ENCODE measurements at places on chromosomes 4 and X.

GRCh38 chrX:9903146-9903545 is 64.0 kb upstream of the CLDN34 start:
- no peak for DNase-seq

GRCh38 chr4:8910100-8910821 is 38.6 kb upstream of the HMX1 start:
- DNase-seq = peak; percentile 6

DNA sequence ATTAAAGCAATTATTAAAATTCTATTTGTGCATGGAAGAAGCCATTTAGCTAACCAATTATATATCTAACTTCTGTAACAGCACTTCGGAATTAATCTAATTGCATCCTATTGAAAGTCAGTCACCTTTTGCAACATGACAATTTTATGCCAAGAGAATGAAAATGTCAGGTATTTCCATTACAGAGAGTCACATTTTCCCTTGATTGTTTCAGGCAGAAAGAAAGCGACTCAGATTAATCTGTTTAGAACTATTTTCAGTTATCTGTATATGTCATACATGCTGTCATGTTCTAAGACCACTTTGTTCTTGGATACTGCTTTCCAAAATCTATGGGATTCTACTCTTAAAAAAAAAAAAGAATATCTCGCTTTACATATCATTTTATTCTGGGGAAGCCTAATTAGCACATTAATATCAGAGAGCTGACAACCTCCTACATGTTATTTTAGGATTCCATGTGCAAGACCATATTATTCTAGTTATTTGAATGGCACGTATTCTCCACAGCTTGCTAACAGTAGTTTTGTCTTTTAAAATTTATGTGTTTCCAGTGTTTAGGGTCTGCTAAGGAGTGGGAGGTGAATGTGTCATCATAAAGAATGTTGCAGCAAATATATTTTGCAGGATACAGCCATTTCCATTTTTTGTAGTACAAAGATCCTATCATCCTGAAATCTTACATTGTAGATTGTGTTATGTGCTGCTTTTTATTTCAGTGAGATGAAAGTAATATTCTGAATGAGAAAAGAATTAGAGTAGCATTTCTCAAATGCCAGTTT is 31.7 kb downstream of the GALNT7 start:
- no peak for DNase-seq

- peak; percentile 7 for DNase-seq
Observed at GRCh38 chrX:15903186-15903681, 48.6 kb upstream of the AP1S2 start.

GRCh38 chr4:19195696-19196095 is 1056.0 kb upstream of the SLIT2 start:
- no peak for DNase-seq

- DNase-seq = peak; percentile 6
Observed at GRCh38 chrX:3815896-3816664, 102.6 kb upstream of the PRKX start.

GRCh38 chr4:153499005-153499404 is 32.8 kb downstream of the TMEM131L start:
- DNase-seq = no peak

DNA sequence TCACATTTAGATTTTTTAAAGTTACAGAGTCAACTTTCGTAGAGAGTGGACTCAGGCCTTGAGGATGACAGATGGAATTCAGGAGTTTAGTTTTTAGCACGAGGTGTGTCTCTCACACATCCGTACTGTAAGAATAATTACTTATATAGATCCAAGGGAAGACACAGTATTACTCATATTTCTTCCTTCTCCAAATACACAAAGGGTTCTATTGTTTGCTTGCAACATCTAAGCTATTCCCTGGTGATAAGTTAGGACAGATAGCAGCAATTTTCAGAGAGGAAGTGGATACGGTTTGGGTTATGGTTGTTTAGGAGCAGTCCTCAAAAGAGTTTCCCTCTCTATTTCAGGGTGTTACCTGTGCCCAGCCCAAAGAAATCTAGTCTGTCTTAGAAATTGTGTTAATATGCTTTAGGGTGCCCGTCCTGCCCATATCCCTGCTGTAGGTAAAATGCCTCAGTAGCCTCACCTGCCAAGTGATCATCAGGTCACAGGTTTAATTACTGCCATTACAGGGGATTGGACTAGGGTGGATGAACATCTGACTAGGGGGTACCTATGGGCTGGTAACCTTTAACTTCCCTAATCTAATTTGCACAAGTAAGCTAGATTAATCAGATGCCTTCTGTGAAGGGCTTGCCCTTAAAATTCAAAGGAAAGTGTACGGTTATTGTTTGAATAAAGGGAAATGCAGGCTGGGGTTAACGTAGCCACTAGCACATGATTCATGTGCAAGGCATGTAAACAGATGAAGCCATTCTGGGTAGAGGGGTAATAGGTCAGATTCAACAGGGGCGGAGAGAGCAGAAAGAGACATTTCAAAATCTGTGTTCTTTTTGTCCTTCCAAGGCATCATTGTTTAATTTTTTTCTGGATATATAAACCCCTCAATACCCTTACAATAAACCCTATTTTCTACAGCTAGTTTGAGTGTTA is 8.7 kb upstream of the PPP3CA start:
- DNase-seq = no peak

DNA sequence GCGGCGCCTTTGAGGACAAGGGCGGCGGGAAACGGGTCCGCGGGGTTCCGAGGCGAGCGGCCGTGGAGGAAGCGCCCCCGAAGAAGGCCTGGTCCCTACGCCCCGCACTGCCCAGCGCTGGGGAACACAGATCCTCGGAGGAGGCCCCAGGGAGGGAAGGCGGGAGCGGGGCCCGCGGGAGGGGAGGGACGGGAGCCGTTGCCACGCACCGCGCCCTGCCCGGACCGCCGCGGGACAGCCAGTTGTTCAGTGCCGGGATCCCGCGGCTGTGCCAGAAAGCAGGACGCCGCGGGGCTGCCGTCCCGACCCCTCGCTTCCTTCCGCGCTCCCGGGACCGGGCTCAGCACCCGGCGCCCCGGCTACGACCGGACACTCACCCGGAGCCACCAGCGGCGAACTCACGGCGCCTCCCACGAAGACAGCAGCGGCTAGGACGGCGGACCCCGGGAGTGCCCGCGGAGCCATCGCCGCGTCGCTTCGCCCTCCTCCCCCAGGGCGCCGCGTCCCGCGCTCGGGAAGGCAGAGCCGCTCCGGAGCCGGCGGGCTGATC is 278 bp downstream of the RELL1 start:
- no peak for DNase-seq

DNA sequence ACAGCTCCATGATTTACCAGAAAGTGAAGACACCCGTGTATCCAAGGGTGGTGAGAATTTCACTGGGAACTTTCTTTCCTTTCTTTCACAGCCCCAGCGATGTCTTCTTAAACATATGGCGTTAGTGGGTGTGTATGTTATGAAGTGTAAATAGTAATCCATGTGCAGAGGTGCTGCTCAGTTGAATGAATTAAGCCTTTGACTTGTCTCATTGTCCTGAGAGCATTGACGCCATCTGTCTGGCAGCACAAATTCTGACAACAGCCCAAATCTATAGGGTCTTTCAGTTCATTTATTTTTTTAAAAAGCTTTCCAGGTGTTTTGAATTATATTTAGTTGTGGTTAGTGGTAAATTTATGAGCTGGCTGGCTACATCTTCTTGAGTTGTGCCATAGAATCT is 69.4 kb downstream of the CLCN5 start:
- no peak for DNase-seq

GRCh38 chrX:20270562-20270890 is 3.8 kb upstream of the RPS6KA3 start:
- DNase-seq = no peak

- no peak for DNase-seq
Observed at GRCh38 chrX:84441143-84441542, 61.1 kb downstream of the HDX start.

DNA sequence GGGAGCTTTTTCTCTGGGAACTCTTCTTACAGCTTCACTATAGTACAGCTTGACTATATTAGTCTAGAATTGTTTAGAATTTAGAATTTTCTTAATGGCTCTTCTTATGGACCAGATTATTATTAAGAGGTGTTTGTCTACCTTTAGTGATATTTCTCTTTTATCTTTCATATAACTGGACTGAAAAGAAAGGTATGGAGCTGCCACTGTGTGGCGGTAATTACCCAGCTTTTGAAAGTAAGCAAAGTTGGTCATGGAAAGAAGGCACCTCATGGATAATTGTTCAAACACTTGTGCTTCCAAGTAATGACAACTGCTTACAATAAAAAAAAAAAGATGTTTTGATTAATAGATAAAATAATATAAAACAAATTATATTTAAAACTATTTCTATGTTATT is 1112.5 kb downstream of the TECRL start:
- no peak for DNase-seq

GRCh38 chr4:113639326-113639725 is 122.2 kb downstream of the CAMK2D start:
- no peak for DNase-seq

DNA sequence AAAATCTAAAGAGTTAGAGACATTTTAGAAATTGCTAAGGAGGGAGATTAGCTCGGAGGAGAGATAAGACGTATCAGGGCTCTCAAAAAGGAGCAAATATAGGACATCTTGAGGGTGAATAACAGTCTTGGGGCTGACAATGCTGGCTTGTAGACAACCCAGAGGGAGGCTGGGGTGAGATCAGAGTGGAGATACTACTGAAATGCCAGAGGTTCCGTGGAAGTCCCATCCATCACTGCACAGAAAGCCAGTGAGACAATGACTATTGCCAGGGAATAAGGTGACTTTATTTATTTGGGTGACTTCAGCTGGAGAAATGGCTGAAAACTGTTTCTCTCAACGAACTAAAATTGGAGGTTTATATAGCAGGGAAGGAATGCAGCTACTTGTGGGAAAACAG is 838.1 kb upstream of the AGA start:
- no peak for DNase-seq

- no peak for DNase-seq
Observed at GRCh38 chrX:69813677-69814076, 197.8 kb downstream of the EDA start.

DNA sequence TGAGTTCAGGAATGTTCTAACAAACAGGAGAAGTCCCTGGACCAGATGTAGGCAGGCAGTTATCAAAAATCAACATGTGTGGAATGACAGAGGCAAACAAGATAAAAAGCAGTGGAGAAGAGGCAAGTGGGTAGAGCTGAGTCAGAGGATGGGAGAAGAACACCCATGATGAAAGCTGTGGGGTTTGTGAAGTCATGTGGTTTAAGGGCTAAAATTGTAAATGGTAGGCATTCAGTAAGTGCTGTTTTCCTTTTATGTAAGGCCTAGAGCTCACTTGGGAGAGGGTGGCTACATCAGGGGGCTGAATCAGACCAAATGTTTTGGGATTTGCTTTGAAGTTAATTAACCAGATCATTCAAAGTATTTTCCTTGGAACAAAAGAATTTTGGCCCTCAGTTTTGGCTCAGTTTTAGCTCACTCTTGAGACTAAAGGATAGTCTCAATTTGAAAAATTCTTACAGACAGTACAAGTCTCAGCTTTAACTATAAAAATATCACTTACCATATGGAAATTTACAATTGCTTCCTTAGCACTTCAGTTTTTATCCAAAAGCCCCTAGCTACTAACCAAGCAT is 114.5 kb upstream of the PCDH7 start:
- DNase-seq = no peak

GRCh38 chr4:152819026-152819645 is 39.4 kb downstream of the ARFIP1 start:
- no peak for DNase-seq

- DNase-seq = no peak
Observed at GRCh38 chrX:45623266-45623665, 422.6 kb upstream of the DIPK2B start.

DNA sequence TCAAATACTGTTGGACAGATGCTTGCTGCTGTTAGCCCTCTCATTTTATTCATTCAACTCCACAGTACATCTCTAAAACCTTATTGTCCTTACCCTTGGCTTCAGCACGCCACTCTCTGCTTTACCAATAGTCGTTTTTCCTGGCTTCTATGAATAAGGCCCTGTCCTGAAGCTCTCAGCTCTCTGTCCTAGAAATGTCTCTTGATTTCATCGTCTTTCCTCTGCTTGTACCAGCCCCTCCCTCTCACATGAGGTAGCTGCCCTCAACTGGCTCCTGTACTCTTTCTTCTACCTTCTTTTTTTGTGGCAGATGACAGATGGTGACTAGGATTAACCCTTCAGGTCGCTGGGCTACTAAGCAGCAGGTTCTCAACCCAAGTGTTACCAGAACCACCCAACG is 11.4 kb downstream of the ADGRA3 start:
- DNase-seq = no peak

GRCh38 chr4:8082517-8083055 is 76.0 kb downstream of the ABLIM2 start:
- no peak for DNase-seq

- no peak for DNase-seq
Observed at GRCh38 chr4:149344436-149344835, 471.2 kb downstream of the IQCM start.

DNA sequence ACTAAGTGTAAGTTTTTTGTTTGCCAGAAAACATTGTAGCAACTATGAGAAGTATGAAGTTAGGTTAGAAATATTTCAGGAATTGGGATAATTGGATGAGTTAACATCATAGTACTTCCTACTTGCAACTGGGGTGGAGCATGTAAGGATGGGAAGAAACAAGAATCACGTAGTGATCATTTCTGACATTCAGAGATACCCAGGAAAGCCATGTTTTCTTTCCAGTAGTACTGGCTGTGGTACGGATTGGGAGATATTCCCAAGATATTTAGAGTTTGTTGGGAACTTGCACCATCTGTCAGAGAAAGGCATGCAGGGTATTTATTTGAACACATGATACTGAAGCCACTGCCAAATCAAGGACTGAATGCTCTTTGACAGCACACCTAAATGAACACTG is 87.6 kb upstream of the SLC4A4 start:
- DNase-seq = no peak

GRCh38 chr4:180940680-180941079 is 1302.5 kb upstream of the TENM3 start:
- DNase-seq = no peak

DNA sequence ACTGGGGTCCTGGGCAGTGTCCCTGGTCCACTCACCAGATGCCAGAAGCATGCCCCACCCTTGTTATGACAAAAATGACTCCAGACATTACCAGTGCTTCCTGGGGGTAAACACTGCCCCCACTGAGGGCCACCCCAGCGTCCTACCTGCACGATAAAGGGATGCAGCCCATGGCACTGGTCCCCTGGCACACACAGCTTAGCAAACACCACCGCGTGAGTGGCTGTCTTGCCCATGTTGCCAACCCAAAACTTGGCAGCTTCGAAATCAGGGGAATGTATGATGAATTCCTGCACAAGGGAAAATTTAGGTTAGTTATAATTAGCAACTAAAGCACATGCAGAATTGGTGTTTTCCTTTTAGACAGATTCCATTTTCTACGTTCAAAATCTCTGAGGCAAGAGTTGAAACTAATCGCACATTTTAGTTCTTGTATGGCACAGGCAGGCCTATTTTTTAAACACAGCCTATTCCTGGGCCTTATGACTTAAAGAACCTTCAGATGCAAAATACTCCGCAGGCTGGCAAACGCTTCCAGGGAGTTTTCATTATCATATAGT is 30.4 kb downstream of the ACOX3 start:
- DNase-seq = no peak
